ENCODE measurements at places on chromosomes 5 and 9.

DNA sequence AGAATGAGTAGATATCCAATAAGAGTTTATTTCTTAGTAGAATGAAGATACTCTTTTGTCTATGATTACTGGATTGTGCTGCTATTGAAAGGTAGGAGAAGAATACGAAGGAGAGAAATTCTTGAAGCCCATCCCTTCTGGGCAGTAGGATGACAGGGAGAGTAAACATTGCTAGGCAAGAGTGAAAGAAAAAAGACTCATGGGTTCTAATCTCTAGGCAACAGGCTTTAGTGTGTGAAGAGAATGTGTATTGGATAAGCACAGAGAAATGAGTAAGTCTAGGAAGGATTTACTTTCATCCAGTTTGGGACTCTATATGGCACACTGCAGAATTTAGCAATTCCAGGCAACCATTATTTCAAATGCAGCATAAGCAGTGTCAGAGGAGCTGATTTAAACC is 216.0 kb downstream of the GABRG2 start:
- no peak for DNase-seq

DNA sequence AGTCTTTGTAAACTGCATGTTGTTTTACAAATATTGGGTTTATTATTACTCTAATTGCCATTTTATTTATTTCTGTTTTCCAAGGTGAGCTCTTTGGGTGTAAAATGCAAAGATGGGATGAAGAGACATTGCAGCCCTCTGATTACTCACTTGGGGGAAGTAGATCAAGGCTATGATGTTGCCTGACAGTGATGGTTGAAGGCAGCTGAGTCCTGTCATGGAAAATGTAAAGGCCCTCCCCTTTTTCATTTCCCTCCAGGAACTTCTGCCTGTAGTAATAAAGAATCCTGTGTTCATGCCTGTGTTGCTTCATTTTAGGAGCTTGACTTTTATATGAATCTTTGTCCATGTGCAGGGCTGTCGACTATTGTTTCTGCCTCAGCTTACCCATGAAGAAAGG is 605.4 kb upstream of the CLINT1 start:
- DNase-seq, result no peak

GRCh38 chr5:168879929-168880328 is 300.8 kb upstream of the PANK3 start:
- no peak for DNase-seq

GRCh38 chr9:34382879-34383278 is 6.2 kb upstream of the MYORG start:
- DNase-seq, result no peak

DNA sequence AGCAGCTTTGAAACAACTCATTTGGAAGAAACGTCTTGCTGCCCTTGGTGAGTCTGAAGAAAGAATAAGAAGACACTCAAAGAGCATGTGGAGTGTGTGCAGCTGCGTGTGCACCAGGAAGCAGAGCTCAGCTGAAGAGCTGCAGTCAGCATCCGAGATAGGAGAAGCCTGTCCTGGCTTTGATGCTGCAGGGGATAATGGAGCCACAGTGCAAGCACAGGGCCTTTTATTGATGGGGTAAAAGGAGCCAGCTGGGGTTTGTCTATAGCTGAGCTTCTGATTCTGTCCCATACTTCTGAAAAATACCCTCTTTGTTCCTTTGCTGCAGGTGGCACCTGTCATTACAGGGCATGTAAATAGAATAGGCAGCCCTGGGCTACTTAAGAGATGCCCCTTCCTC is 375.7 kb upstream of the ZNF462 start:
- DNase-seq, result no peak

GRCh38 chr5:71925608-71926091 is 181.6 kb upstream of the MAP1B start:
- DNase-seq, result no peak

- DNase-seq, result no peak
These were observed 184.2 kb downstream of the FANCC start for GRCh38 chr9:95133325-95133705.

- no peak for DNase-seq
These were observed 7.3 kb upstream of the TCF7 start for GRCh38 chr5:134106991-134107701.

DNA sequence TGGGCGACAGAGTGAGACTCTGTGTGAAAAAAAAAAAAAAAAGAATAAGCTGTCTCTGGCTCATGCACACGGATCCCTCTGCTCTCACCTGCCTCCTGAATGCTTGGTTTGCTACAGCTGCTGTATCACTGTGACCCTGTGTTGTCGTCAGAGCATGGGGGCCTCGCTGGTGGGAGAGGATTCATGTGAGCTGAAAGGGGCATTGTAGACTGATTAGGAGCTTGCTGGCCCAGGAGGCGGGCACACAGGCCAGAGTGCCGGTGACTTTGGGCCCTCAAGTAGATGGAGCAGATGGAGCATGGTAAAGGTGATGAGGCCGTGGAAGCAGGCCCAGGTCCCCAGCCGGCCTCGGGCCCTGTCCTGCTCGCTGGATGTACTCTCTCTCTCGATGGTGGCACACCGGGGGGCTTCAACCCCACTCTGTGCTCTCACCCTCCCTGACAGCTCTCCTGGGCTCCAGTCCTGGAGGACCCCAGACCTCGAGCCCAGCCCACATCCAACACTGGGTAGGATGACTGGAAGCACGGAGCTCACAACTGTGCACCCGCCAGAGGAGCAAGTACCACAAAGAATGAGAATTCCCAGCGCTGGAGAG is 7.1 kb downstream of the FLT4 start:
- DNase-seq, result peak; percentile 41

DNA sequence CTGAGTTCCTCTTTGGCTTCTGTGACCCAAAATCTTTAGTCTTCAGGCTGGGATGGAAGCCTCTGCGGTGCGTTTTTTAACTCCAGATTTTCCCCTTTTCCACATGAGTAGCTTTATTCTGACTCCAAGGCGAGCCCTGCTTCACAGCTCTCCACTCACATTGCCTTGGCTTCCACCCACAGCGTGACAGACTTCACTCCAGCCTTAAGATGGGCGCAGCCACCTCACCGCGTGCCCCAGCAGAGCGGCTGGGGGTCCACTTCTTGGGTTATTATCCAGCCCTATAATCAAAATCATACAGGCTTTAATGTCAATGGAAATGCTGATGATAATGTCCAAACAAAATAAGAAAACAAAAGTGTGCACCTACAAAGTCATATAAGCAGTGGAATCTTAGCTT is 1.2 kb downstream of the EXOC3 start:
- peak; percentile 59 for DNase-seq

DNA sequence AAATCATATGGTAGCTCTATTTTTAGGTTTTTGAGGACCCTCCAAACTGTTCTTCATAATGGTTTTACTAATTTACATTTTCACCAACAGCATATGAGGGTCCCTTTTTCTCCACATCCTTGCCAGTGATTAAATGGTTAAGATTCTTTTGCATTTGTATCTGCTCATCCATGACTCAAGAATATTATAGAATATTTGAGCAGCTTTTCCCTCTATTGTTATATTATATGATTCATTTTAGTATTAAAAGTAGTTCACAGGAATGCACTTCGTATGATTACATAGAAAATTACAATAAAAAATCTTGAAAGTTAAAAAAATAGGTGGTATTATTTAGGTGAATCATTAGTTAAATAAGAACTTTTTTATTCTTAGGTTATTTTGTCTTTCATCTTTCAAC is 140.7 kb downstream of the WDR70 start:
- DNase-seq, result no peak

DNA sequence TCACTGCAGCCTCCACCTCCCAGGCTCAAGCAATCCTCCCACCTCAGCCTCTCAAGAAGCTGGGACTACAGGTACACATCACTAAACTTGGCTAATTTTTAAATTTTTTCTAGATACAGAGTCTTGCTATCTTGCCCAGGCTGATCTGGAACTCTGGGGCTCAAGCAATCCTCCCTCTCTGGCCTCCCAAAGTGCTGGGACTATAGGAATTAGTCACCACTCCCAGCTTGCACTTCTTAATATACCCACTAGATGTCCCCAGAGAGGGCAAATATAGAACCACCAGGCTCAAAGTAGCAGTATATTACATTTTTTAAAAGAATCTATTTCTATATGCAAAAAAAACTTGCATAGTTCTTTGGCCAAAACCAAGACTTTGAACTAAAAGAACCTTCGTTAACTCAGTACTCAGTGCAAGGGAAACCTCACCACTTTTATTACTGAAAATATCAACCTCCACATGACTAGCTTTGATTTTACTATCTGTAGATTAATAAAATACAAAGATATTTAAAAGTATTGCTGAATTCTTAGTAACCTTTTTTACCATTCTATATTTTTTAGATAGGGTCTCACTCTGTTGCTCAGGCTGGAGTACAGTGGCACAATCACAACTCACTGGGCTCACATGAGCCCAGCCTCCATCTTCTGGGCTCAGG is 25.8 kb upstream of the HSD17B3 start:
- no peak for DNase-seq

- no peak for DNase-seq
These were observed 153.2 kb downstream of the XRCC4 start for GRCh38 chr5:83230511-83230910.

GRCh38 chr9:7336356-7337065 is 463.1 kb downstream of the DMAC1 start:
- no peak for DNase-seq

DNA sequence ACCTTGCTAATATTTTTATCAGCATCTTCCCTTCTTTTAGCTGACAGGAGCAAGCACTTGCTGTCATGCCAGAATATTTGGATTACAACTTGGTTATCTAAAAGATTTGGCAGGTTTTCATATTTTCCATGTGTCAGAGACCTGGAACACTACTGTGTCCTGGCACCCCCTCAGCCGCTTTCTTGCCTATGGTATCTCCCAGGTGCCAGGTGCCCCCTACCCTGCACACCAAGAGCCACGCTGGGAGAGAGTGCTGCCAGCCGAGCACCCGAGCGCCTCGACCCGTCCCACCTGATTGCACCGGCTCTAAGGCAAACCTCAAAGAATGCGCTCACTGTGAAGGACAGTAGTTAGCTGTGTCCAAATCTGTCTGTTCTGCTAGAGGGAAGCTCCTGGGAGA is 84.8 kb downstream of the GTF3C4 start:
- no peak for DNase-seq

DNA sequence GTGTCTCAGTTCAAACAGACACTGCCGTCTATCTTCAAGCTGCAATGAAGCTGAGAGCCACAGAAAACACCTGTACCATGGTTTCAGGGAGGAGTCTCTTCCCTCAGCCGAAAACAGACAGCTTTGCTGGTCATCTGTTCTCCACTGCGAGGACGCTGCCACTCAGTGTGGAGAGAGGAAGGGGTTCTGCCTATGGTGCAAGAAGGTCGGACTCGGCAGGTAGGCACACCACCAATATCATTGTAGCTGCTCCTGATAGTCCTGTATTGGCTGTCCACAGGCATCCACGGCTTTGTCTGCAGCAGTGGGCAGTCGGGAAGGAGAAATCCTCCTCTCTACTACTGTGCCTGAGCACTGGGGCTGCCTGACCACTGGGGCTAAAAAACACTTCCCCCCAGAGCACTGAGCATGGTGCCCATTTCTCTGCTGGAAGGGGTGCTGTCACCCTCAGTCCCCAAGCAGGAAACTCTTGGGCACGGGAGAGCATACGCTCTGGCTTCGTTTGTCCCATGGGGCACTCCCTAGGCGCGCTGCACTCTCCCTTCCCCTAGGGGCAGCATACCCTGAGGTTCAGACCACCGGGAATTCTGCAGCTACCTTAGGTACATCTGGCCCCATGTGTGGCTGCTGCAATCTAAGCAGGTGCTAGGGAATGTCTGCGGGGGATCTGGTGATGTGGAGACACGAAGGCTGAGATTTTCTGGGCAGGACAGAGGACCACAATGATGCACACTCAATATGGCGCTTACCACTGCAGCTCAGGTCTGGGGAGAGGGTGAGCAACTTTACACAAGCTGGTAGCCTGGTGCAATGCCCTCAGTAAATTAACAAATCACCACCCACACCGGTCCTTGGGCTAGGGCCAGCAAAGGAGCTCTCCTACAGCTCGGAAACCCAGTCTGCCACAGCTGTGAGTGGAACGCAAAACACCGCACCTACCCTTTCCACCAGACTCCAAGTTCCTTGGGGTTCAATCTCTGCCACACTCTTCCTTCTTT is 880.9 kb upstream of the SEMA6A start:
- DNase-seq, result no peak

- DNase-seq, result no peak
These were observed at the start of gene ANKRD34B for GRCh38 chr5:80569961-80570786. TSS of gene ANKRD34B (minus strand) at chr5:80570280. CDS start at chr5:80560019, 10,261 bp downstream.

- DNase-seq, result no peak
These were observed 8.1 kb downstream of the SLC12A7 start for GRCh38 chr5:1103505-1104326.

- DNase-seq, result no peak
These were observed 18.3 kb downstream of the ABO start for GRCh38 chr9:133256686-133257091.

GRCh38 chr5:108660291-108660690 is 87.4 kb upstream of the FER start:
- DNase-seq, result no peak

DNA sequence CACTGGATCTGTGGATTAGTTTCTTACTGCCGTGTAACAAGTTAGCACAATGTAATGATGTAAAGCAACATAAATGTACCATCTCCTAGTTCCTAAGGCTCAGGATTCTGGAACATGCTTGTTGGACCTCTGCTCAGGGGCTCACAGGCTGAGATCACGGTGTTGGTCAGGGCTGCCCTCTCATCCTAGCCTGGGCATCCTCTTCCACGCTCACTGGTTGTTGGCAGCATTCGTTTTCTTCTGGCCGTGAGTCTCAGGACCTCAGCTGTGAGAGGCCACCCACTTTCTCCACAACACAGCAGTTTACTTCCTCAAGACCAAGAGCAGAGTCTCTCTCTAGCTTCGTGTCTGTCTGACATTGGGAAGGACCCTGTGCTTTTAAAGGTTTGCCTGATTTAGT is 17.3 kb downstream of the RASGEF1C start:
- no peak for DNase-seq

DNA sequence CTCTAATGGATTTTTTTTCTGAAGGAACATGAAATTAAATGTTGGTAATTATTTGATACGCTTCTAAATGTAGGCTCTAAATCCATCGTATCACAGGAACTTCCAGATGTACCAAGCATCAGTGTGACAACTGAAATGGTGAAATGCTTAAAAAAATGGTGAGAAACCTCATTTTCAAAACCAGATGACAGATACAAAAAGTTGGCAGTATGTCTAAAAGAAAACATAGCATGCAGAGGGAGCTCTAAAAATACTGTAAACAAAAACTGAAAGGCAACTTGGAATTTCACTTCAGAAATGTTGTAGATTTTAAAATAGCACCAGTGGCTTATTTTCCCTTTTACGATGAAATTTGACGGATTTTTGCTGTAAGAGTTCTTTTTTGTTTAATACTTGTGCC is 1043.6 kb upstream of the WWC1 start:
- DNase-seq, result no peak

DNA sequence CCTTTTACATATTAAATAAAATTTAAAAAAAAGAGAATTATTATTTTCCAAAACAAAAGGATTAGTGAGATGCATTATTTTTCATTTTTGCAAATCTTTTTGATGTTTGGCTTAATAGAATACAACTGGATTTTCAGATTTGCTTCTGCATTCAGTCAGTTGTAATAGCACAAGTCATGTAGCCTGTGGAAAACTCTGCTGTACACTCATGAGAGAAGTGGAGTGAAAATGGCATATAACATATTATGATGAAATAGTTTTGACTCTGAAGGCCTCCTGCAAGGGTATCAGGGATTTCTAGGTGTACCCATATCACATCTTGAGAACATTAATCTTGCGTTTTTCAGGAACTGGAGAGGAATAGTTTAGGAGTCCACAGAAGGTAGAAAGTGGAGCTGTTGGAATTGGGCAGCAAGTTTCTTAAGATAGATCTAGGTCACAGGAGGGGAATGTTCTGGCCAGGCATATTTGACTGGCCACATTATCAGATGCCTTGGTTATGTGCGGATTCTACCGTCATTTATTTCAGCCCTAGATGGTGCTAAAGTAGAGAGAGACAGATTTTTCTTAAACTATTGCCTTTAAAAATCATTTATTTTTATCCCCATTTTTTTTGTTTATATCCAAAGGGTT is 16.4 kb downstream of the LNPEP start:
- DNase-seq, result no peak

Measured in activated effector memory CD4-positive, alpha-beta T cell treated with anti-CD3 and anti-CD28 coated beads, Interleukin-2, amount 50 U/mL, for 16 hours (primary cell).